ENCODE measurements at places on chromosomes 3 and 15. TPM values are rescaled to one million over a fixed set of nuclear protein-coding genes. Genes with fewer than 3 reads are reported as not detected.

ZNF502 gene
- total RNA-seq = 4.4 TPM

ITGB5 gene
- 143 TPM for total RNA-seq

PLS1 gene
- total RNA-seq = 0.59 TPM

ZNF620 gene
- 0.73 TPM for total RNA-seq
